Femur (tissue), 1 donor: ENCODE measurements at places on chromosomes 11 and 22.

DNA sequence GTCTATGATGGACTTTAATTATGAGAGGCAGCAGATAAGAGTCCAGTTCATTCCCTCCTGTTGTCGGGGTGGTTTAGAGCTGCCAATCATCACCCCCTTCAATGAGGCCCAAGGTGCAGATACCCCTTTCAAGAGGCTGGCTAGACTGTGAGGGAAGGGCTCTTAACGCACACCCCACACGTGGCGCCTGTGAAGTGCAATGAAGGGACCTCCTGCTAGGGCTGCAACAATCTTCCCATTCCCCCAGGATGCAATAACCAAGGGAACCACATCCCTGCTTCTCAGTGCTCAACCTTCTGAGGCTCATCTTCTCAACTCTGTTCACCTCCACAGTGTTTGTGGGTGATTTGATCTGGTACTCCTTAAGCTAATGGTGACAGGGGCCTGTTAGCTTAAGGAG, 19.0 kb downstream of the TENM4 start:
- DNase-seq, result no peak

GRCh38 chr11:45078236-45079074, 68.0 kb upstream of the PRDM11 start:
- DNase-seq, result no peak

DNA sequence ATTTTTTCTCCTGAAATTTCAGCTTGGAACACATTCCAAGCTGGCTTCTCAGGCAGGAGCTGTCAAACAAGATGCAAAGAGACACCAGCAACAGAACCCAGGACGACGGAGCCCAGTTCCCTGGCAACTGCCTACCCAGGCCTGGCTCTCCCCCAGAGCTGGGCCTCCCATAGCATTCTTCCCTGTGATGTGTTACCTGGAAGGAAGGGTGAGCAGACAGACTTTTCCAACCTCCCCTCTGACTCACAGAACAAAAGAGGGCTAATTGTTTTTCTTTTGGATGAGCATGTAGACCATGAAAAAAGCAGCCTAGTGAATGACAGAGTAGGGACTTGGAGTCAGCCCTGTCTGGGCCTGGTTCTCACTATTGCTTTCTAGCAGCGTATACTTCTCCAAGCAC, 55.3 kb upstream of the BMAL1 start:
- no peak for DNase-seq

GRCh38 chr11:75717608-75718418, at the start of gene MOGAT2:
MOGAT2 (plus strand) TSS chr11:75717838; CDS start chr11:75717889, 51 bp downstream.
- DNase-seq, result no peak

DNA sequence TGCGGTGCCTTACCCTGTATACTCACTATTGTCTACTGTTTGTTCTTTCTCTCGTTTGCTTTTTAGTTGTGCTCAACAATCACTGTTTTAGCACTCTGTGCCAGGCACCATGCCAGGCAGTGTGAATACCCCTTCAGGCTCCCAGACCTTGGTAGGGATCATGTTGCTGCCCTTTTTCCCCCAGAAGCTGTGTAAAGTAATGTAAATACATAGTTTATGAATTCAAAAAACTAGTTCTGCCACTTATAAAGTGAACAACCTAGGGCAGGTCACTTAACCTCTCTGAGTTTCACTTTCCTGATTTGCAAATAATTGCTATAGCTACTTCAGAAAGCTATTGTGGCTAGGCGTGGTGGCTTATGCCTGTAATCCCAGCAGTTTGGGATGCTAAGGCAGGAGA, 81.0 kb upstream of the CTSC start:
- no peak for DNase-seq

- DNase-seq, result no peak
Measured at GRCh38 chr11:39365809-39366436, 2093.5 kb downstream of the LRRC4C start.

GRCh38 chr22:28448625-28449024, 231.0 kb downstream of the TTC28 start:
- no peak for DNase-seq

- no peak for DNase-seq
Measured at GRCh38 chr11:44258190-44258489, 51.8 kb downstream of the ALX4 start.

DNA sequence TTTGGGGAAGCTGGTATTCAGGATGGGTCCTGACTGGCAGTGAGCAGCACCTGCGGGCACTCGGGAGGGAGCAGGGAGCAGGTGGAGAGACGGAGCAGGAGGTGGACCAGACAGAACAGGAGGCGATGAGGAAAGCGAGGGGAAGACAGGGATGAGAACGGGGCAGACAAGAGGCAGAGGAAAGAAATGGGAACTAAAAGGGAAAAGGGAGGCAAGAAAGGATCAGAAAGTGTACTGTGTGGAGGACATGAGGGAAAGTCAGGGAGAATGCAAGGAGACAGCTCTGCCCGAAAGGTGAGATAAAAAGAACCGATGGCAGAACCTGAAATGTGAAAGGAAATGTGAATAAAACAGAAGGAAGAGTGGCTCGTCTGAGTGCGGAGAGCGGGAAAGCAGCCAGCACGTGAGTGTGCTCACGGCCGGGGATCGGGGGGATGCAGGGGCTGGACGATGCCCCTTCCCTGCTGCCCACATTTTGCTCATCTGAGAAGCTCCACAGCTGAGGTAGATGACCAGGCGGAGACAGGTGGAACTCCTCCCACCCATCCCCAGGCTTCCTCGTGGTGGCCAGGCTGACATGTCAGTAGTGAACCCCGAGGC, 494.4 kb upstream of the B3GAT1 start:
- no peak for DNase-seq

DNA sequence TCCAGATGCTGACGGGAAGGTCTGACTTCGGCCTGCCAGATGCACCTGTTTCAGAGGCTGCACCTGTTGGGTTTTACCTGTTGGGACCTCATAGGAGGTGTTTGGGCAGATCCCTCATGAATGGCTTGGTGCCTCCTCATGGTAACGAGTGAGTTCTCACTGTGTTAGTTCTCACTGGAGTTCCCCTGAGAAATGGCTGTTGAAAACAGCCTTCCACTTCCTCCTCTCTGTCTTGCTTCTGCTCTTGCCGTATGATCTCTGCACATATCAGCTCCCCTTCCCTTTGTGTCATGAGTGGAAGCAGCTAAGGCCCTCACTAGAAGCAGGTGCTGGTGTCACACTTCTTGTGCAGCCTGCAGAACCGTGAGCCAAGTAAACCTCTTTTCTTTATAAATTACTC, 207.6 kb upstream of the SEZ6L start:
- DNase-seq, result no peak

DNA sequence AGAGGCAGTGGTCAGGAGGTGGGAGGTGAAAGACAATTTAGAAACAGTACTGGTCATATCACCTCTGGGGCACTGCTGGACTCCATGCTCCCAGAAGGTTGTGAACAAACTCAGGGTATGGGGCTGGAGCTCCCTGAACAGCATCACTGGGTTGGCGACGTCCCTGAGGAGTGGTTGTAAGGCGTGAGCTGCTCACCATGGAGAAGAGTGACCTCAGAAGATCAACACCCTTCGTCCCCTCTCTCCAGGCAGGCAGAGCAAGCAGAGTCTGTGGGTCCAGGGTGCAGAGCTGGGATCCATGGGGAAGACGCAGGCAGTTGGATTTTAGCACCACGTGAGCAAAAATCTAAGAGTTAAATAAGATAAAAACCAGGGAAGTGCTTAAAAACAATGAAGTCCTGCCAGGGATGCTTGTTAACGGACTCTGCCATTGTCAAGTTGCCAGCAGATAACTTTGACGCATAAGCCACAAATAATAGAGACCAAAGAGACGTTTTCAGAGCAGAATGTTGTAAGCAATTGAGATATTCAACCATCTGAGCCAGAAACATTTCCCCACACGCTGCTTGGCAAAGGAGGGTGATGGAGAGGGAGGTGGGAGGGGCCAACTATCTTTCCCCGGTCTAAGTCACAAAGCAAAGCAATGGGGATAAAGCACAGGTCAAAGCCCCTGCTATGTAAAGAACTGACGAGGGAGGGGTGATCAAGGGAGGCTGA, 13.6 kb downstream of the PNPLA5 start:
- DNase-seq, result no peak

DNA sequence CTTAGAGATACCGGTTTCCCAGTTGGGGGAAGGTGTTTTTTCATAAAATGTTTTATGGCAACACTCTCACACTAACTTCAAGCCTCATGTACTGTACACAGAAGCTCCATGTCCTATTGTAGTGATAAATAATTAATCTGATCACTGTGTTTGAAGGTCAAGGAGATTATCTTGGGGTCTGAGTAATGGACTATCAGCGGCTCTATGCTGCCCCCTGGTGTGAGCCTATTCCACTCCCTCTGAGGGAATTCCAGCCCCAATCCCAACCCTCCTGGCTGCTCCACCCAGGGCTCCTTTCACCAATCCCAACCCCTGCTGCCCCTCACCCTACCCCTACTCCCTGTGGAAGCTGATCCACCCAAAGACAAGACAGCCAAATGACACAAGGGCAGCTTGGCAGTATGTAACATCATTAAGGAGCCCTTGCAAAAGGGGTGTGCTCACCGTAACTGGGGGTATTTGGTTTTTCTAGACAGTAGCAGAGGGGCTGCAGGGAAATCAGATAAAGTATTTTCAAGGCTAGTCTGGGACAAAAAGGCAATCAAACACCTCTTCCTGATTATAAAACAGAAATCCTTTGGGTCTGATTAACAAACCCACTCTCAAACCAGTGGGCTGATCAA, 22.3 kb downstream of the HPS4 start:
- peak; percentile 60 for DNase-seq

- no peak for DNase-seq
Measured at GRCh38 chr11:29324328-29324727, 692.5 kb downstream of the KCNA4 start.

- no peak for DNase-seq
Measured at GRCh38 chr11:2462986-2463765, 18.4 kb downstream of the KCNQ1 start.

- no peak for DNase-seq
Measured at GRCh38 chr22:16776080-16776479, 49.1 kb downstream of the XKR3 start.

DNA sequence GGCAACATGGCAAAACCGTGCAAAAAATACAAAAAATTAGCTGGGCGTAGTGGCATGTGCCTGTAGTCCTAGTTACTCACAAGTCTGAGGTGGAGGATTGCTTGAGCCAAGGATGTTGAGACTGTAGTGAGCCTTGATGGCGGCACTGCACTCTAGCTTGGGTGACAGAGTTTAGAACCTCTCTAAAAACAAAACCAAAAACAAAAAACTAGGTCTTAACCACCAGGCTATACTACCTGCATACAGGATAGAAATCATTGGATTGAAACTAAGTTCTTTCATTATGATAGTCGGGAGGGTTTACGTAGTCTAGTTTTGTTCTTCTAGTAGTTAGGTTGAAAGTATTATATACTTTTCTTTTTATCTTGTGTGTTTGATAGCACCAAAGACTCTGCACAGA, 5.8 kb downstream of the RNF214 start:
- no peak for DNase-seq

GRCh38 chr11:57481915-57482781, 21.8 kb downstream of the RTN4RL2 start:
- DNase-seq, result no peak

DNA sequence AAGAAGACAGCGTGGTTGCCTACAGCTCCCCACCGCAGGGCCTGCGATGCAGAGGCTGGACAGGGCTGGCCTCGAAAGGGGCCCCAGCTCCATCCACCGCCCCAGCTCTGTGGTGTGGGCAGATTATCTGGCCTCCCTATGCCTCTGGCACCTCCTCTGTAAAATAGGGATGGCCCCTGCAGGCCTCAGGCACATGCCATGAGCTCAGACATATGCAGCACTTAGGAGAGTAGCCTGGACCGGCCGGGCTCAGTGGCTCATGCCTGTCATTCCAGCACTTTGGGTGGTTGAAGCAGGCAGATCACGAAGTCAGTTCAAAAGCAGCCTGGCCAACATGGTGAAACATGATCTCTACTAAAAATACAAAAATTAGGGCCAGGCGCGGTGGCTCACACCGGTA, 7.4 kb downstream of the APOBEC3D start:
- DNase-seq, result no peak

DNA sequence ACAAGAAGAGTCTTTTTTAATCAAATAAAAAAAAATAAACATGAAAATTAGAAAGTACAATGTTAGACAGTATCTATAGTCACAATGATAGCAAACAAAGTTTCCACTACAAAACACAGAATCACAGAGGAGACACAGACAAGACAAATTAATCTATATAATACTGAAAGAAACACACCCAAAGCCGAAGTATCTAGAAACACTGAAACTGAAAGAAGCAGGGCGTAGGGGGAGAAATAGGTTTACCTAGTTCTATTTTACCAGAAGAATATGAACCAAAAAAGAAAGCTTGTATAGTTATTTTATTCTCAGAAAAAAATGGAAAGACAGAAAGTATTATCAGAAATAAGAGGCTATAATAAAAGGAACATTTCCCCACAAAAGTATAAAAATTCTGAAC, 27.1 kb upstream of the NUP50 start:
- no peak for DNase-seq

DNA sequence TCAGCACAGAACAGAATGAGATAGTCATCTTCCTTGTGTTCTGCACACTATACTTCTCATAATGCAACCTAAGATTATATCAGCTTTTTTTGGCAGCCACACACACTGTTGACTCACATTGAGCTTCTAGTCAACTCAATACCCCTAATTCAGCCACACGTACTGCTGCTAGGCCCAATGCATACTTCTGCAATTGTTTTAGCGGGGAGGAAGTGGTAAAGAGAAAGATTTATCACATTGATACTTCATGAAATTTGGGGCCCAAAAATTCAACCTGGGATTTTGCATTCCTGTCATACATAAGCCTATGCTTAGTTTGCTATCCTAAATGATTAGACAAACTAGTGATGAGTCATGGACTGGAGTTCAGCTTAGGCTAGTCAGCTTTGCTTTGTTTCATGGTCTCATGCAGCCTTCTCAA, 8.6 kb upstream of the UPB1 start:
- DNase-seq, result no peak

DNA sequence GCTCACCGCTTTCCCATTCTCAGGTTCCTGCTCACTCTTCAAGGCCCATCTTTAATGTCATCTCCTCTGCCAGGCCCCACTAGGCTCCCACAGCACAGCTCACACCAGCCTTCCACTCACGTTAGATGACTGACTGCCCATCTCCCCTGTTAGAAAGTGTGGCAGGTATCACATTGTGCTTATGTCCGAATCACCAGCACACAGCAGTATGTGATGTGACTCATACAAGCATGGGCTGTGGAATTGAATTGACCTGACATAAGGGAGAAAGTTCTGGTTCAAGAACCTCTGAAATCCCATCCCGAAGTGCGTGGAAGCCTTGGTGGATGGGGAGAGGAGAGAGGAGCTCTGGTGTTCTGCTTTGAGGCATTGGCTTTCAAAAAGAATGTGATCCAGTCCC, 6.5 kb downstream of the VSTM5 start:
- DNase-seq, result no peak
